ENCODE measurements at places on chromosomes 12 and 14.
A peak's percentile ranks its signal among the peaks of the same experiment; 100 is the strongest.

DNA sequence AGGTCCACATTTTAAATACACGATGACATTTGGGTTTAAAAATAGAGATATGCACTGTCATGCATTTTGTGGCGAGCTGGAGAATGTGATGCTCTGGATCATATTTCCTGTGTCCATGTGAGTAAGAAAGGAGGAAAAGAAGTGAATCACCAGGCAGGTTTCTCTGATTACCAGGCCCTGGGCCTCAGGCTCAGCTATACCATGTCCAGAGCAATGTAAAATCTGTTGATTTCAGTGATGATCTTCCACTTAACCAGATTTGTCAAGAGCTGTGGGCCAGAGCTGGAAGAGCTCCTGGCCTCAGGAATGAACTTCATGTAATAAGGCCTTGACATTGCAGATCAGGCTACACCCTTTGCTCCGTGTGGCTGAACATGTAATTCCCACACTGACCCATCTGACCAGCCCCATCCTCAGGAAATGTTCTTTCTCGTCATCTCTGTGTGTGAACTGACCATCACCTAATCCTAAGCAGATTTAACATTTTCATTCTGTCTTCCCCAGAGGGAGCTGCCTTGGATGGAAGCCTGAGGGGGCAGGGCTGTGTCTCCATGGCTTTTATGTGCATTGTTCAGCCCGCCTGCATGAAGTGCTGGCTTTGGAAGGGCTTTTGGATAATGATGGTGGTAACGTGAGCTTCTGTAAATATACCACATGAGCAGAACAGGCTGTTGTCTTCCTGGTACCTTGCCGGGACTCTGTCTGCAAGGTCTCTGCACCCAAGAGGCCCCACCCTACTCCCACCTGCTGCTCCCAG is 54.5 kb downstream of the CRACR2A start:
- no peak for DNase-seq

DNA sequence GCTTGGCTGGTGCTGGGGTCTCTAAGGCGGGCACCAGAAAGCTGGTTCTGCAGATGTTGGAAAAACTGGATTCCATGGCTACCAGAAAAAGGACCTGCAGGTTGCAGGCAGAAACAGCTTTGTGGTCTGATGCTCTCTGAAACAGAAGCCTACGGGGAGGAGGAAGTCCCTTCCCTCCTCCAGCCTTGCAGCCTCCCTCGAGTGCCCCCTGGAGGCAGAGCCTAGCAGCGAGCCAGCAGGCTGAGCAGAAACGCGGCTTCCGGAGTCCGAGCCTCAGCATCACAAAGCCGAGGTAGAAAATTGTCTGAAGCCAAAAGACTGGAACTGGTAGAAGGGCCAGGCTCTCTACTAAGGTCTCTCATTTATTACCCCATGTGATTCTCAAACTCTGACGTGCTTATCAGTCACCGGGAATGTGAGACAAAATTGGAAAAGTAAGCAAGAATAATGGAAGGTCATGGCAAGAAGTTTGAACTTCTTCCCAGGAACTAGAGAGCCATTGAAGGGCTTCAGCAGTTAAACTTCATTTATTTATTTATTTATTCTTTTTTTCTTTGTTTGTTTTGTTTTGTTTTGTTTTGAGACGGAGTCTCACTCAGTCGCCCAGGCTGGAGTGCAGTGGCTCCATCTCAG is 82.2 kb upstream of the CPSF6 start:
- peak; percentile 96 for DNase-seq

GRCh38 chr12:124904306-124905098 is 9.9 kb downstream of the UBC start:
- no peak for DNase-seq

DNA sequence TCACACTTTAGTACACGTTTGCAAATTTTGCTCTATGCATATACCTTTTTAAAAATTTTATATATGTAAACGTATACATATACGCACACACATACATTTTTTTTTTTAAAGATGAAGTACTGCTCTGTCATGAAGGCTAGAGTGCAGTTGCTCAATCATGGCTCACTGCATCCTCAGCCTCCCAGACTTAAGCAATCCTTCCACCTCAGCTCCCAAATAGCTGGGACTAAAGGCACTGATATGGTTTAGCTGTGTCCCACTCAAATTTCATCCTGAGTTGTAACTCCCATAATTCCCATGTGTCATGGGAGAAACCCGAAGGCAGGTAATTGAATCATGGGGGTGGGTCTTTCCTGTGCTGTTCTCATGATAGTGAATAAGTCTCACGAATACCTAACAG is 220.8 kb upstream of the CAND1 start:
- DNase-seq: no peak

GRCh38 chr14:49545716-49546115 is 40.5 kb downstream of the RPS29 start:
- DNase-seq: no peak

DNA sequence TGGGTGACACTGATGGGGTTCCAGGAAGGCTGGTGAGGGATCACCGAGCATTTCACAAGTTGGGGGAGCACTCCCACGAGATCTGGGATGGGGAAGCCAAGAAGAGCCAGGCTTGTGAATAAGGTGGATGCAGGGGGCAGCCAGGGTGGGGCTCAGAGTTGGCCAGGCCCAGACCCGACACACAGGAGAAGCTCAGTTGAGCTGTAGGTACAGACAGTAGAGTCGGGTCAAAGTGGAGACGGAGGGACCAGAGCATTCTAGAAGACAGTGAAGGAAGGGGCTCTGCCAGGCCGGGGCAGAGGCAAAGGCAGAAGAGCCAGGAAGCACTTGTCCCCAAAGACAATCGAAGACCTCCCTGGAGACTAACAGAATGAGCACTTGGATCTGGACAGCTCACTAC is 70.9 kb upstream of the BCL11B start:
- DNase-seq: no peak

DNA sequence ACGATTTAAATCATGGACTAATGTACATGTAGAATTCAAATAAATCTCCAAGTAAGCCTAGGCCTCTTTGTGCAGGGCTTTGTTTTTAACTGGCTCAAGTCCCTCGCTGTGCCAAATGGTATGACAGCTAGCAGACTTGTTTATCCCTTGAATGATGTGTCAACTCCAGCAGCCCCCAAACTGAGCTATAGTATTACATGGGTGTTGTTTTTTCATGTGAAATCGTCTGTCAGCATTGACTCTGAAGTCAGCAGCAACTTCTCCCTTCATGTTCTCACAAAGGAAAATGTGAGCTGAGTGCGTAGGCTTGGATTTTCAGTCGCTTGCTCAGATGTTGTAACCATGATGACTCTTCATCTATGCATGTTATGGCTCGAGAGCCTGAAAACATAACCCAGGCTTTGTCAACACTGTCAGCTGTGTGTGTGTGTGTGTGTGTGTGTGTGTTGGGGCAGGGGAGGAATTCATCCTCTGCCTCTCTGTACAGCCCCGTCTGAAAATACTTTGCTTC is 73.3 kb downstream of the PTHLH start:
- peak; percentile 10 for DNase-seq

GRCh38 chr14:65210118-65210821 is 108.0 kb upstream of the MAX start:
- DNase-seq: no peak

All from activated CD4-positive, alpha-beta T cell treated with anti-CD3 and anti-CD28 coated beads for 48 hours (primary cell).